Left hindlimb (tissue), 1 donor: ENCODE measurements at places on chromosomes 11 and 22.

DNA sequence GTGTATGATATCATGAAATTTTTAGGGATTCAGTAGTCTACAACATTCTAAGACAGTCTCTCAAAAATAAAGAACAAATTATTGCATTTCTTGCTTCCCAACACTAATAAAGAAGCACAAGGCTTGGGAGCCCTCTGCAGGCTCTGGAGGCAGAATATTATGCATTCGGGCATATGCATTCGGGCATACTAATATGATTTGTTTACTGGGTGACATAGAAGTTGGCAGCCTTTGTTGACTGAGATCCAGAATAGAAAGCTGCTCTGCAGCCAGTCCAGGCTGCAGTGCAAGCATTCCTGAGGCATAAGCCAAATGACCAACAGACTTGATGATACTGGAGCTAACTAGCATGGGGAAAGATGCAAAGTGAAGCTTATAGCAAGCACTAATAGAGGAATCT lies 945.5 kb downstream of the OPCML start:
- no peak for DNase-seq

- peak; percentile 89 for DNase-seq
Measured at GRCh38 chr11:27698872-27699241, 1.4 kb downstream of the BDNF start.

DNA sequence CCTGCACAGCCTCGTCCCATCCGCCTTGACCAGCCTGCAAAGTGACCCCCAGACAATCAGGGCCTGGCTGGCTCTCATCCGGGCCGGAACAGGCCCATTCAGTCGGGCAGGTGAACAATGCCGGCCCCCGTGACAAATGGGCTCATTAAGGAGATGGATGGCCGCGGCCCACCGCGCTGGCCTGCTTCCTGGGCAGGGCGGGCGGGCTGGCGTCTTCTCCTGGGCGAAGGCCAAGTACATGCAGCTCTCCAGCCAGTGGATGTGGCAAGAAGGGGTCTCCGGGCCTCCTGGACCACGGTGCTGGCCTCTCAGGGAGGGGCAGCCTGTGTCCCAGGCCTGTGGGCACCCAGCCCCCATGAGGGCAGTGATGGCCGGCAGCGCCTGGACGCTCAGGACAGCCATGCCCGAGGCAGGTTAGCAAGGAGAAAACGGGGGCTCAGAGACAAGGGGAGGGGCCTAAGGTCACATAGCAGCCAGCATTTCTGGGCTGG lies 1022.8 kb downstream of the BRD1 start:
- no peak for DNase-seq

DNA sequence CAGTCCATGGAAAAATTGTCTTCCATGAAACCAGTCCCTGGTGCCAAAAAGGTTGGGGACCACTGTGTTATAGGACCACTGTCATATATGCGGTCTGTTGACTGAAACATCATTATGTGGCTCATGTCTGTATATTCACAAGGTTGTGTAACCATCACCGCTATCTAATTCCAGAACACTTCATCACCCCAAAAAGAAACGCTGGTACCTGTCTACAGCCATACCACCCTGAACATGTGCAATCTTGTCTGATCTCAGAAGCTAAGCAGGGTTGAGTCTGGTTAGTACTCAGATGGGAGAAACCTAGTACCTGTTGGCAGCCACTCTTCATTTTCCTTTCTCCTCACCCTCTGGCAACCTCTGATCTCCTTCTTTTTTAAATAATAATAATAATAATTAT lies 12.9 kb upstream of the PIK3IP1 start:
- no peak for DNase-seq

DNA sequence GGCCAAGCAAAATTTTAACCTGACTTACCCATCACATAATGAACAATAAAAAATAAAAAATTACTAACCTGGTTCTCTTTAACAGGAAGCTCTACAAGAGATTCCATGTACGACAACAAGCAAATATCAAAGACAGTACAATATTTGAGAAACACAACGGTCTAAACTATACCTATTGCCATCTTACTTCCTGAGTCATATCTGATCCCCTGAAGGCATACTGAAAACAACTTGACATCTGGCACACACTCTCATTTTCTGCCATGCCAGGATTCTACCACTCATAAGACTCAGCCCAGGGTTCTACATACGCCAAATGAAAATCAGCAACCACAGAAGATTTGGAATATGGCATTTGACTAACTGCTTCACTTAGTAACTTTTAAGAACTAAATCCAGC lies 13.8 kb downstream of the DENND5A start:
- DNase-seq: no peak

DNA sequence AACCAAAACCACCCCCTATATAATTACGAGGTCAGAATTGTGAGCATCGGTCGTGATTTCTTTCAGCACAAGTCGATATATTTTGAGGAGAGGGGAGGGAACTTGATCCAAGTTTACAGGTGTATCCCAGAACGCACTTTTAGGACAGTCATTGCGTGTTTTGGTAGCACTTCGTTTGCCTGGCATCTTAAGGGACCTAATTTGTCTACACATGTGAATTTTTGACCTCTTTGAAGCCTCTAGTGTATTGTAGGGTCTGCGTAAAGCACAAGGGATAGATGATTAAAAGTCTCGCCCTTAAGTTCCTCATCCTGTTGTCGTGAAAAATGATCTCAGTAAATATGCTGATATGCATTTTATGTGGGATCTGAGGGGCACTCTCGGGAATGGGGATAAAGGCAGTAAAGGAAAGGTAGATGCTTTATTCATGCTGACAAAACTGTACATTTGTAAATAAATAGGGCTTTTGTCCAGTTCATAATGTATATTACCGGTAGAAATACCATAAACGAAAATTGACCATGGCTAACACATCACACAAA lies 632 bp upstream of the CCDC34 start:
- no peak for DNase-seq

GRCh38 chr11:19646308-19646707 lies 66.3 kb upstream of the NAV2 start:
- no peak for DNase-seq

- DNase-seq: no peak
Measured at GRCh38 chr11:12845163-12845562, 164.0 kb upstream of the RASSF10 start.

DNA sequence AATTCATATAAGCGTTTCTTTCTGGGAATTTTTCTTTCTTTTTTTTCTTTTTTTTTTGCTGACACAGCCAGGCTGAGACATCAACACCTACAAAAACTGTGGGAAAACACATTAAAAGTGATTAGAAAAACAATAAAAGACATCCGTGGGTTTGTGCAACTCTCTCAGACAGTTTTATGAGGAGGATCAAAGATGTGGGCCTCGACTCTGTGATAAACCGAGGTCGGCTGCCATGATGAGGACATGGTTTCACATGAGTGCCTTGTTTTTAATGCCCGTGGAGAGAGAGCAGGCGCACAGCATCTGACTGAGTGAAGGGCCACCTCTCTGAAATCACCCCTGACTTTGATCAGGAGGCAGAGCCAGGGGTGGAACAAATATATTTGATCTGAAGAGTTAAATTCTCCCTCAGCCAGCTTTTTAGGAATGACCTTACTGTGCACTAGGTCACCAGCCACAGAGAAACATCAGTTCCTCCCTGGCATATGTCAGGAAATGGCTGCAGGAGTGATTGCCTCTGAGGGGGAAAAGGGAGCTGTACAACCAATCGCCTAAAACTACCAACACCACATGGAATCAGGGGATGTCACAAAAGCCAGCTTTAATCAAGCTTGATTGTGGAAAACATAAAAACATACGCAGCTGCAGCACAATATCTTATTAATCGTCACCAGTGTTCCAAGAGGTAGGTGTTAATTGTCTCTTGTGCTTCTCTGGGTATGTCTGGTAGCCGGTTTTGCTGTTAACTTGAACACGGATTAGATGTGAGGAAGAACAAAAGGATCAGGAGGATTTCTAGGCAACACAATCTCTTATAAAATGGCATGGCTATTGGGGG lies 164.7 kb downstream of the MAML2 start:
- DNase-seq: no peak

GRCh38 chr22:24688256-24688655 lies 85.3 kb downstream of the GGT1 start:
- no peak for DNase-seq

- DNase-seq: no peak
Measured at GRCh38 chr11:128499613-128500253, 87.6 kb downstream of the ETS1 start.

- peak; percentile 68 for DNase-seq
Measured at GRCh38 chr11:13229711-13230318, 47.8 kb upstream of the BMAL1 start.

DNA sequence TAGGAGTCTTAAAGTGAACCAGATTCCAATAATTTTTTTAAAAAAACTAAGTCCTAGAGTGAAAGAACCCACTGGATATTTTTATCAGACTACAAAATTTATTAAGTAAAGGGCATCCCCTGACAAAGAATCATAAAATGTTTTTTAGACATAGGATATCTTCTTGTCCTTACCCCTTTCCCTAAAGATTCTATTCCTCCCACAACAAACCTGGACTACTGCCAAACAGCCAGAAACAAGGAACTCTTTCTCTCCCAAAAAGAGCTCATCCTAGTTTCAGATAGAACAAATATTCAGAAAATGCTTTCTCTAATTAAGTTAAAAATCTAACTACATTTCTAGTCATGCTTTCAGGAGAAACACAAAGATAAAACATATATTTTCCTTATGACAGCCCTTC lies 327.1 kb downstream of the FAM181B start:
- no peak for DNase-seq

- DNase-seq: no peak
Measured at GRCh38 chr11:66637557-66638176, 836 bp upstream of the RBM4 start.

DNA sequence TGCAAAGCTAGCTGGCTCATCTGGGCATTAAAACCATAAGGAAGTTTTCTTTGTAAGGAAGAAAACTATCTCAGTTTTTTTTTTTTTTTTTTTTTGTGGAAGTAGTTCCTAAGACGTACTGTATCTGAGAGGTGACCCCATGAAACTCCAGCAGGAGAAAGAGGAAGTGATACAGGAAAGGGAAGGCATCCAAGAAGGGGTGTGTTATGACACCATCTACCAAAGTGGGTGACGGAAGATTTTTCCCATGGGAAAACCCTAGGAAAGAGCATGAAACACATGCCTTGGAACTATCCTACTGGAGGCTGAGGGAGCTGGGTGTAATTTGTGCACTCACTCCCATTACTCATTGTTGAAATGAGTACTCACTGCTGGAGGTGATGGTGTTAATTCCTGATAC lies 63.8 kb upstream of the ARHGAP20 start:
- DNase-seq: no peak

GRCh38 chr11:94193288-94193687 lies 64.6 kb downstream of the PANX1 start:
- no peak for DNase-seq

DNA sequence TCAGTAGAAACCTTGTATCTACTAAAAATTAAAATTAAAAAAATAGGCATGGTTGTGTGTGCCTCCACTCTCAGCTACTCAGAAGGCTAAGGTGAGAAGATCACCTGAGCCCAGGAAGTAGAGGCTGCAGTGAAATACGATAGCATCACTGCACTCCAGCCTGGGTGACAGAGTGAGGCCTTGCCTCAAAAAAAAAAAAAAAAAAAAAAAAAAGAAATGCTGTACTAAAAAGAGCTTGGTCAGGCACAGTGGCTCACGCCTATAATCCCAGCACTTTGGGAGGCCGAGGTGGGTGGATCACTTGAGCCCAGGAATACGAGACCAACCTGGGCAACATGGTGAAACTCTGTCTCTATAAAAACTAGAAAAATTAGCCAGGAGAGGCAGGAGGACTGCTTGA lies 36.5 kb downstream of the SBF2 start:
- DNase-seq: no peak

DNA sequence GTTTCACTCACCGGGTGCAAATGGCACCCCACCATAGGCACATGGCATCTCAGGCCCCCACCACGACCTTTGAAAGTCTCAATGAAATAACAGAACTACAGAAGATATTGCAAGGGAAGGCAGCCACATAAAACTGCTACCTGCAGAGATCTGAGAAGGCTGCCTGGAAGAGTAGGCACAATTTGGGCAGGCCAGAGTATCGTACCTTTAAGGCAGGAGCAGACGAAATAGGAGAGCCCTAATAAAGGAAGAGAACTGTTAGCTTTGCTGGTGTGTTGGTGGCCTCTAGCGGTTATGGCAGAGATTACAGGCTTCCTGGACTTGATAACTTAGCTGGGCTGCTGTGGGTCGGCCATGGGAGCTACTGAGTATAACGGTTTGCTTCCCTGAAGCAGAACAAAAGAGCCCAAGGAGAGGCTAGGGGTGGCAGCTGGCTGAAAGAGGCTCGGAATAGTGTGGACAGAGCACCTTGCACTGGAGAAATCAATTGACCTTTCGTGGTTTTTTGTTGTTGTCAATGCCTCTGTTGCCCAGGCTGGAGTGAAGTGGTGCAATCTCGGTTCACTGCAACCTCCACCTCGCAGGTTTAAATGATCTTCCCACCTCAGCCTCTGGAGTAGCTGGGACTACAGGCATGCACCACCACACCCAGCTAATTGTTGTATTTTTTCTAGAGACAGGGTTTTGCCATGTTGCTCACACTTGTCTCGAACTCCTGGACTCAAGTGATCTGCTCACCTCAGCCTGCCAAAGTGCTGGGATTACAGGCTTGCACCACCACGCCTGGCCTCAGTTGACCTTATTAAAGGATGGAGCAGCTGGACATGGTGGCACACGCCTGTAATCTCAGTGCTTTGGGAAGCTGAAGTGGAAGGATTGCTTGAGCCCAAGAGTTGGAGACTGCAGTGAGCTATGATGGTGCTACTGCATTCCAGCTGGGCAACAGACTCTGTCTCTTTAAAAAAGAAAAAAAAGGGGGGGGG lies 4.8 kb downstream of the SDF2L1 start:
- peak; percentile 82 for DNase-seq

DNA sequence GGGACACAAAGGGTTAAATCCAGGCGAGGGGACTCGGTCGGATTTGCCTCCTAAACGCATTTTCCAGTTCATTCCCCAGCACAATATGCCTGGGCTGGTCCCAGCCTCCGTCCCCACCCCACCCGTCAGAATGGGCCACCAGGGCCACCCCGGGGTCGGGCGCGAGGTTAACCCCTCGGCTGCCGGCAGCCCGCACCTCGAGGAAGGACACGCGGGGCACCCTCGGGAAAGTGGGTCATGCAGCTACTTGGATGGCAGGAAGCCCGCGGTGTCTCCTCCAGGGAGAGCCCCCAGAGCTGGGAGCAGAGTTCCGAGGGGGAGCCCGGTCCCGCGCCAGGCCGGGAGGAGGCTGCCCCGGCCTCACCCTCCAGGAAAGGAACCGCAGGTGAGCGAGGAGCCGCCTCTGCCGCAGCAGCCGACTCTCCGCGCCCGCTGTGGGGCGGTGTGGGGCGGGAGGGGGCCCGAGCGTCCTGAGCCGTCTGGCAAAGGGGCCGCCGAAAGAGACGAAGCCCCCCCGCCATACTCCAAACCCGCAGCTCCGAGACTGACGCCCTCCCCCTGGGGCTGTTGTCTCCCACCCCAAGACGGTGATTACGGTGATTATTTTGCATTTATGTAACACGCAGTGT lies 1.4 kb downstream of the NECTIN1 start:
- DNase-seq: no peak

GRCh38 chr11:93653571-93653970 lies 7.9 kb upstream of the CEP295 start:
- no peak for DNase-seq

DNA sequence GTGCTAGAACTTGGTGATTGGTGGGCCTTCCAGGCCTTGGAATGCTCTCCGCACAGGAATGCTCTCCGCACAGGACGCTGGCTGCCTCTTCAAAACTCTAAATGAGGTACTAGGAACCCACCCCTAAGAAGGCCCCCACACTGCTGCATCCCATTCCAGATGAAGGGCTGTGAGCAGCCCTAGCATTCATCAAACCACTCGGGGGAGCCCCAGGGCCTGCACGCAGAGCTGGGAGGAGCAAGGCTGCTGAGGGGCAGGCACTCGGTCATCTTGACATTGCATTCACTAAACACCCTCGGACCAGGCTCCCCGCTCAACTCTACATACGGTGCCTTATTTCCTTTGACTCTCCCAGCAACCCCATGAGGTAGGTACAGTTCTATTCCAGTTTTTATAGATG lies 49.2 kb upstream of the EMID1 start:
- DNase-seq: no peak
